ENCODE measurements at places on chromosomes 3 and 15.

DNA sequence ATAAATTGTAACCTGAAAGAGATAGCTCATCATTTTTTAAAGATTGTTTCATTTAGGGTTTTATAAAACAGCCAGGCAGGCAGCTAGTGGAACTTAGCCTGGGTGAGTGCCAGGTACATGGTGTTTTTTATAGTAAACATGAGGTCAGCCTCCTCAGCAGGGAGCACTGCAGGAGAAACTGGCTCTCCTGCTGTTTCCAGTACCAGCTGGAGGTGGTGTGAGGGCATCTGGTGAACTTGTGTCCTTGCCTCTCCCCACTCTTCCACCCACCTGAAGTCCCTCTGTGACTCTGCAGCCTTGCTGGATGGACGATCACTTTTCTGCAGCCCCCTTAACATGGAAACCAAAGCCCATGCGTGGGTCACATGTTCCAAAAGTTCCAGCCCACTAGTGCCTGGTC, 128.4 kb downstream of the FAM174B start:
- DNase-seq, result peak; percentile 35

DNA sequence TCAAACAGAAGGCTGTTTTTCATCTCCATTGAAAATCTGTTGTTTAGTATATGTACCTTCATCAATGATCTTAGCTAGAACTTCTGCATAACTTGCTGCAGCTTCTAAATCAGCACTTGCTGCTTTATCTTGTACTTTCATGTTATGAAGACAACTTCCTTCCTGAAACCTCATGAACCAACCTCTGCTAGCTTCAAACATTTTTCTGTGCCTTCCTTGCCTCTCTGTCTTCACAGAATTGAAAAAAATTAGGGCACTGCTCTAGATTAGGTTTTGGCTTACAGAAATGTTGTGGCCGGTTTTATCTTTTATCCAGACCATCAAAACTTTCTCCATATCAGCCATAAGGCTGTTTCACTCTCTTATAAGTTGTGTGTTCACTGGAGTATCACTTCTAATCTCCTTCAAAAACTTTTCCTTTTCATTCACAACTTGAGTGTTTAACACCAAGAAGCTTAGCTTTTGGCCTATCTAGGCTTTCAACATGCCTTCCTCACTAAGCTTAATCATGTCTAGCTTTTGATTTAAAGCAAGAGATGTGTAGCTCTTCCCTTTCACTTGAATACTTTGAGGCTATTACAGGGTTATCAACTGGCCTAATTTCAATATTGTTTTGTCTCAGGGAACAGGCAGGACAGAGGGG, 78.6 kb downstream of the IGSF11 start:
- no peak for DNase-seq

DNA sequence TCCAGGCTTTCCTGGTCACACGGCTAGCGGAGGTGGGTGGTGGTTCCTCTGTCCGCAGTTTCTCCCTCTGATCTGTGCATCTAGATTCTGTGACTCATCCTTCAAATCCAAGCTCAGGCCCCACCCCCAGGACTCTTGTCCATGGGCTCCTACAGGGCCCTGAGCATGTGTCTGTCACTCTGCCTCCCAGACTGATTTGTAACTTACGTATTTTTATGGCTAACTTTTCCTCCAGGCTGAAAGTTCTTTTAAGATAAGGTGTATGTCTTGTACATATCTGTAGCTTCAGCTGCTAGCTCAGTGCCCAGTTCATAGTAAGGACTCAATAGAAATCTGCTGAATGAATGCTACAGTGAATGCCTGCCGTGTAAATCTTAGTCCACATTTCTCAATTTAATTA, 8.0 kb downstream of the ESYT3 start:
- DNase-seq, result no peak

- DNase-seq, result no peak
Measured at GRCh38 chr3:17398959-17399551, 343.4 kb downstream of the TBC1D5 start.

GRCh38 chr3:113812854-113813253, 25.7 kb upstream of the GRAMD1C start:
- DNase-seq, result no peak

DNA sequence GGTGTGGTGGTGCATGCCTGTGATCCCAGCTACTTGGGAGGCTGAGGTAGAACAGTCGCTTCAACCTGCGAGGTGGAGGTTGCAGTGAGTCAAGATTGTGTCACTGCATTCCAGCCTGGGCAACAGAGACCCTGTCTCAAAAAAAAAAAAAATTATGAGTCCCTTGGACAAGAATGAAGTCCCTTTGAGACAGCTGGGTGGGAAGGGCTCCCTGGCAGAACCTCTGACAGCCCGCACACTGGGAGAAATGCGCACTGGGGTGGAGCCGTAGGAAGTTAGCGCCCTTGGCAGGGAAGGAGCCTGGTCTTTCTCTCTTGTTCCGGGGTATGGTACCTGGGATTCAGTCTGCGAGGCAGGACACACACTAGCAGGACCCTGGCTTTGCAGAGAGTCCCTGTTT, 51.4 kb downstream of the SLC30A4 start:
- no peak for DNase-seq

- DNase-seq, result no peak
Measured at GRCh38 chr3:125605756-125606155, 10.5 kb upstream of the OSBPL11 start.

DNA sequence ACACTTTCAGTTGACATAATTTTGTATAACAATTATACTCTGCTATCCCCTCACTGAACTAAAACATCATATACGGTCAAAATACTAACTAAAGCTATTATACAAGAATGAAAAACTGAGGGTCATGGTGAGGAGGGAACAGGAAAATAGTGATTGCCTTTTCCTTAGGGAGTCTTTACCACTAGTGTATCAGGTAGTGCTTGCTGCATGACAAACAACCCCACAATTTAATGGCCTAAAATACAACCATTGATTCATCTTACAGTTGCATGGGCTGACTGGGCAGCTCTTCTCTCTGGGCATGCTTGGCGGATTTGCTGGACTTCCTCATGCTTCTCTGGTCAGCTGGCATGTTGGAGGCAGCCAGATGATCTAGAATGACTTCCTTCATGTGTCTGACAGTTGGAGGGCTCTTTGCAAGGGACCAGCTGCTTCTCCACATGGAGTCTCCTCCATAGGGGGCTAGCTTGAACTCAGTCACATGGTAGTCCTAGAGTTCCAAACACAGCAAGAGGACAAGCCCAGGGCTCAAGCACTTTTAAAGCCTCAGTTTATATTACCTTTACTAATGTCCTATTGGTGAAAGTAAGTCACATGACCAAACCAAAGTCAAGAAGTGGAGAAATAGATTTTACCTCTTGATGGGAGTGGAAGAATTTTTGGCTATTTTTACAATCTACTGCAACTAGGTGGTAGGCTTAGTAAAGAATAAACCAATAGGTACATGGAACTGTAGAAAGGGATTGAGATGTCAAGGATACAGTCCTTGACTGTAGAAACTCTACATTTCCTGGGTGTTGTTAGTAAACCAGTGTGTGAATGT, 18.8 kb downstream of the THAP10 start:
- no peak for DNase-seq

GRCh38 chr3:67946436-67946835, 292.0 kb upstream of the SUCLG2 start:
- no peak for DNase-seq

- no peak for DNase-seq
Measured at GRCh38 chr3:152373379-152373778, 104.7 kb downstream of the MBNL1 start.

- DNase-seq, result no peak
Measured at GRCh38 chr15:63973212-63974009, 72.9 kb downstream of the DAPK2 start.

- DNase-seq, result no peak
Measured at GRCh38 chr3:2802429-2802828, 307.7 kb downstream of the IL5RA start.

DNA sequence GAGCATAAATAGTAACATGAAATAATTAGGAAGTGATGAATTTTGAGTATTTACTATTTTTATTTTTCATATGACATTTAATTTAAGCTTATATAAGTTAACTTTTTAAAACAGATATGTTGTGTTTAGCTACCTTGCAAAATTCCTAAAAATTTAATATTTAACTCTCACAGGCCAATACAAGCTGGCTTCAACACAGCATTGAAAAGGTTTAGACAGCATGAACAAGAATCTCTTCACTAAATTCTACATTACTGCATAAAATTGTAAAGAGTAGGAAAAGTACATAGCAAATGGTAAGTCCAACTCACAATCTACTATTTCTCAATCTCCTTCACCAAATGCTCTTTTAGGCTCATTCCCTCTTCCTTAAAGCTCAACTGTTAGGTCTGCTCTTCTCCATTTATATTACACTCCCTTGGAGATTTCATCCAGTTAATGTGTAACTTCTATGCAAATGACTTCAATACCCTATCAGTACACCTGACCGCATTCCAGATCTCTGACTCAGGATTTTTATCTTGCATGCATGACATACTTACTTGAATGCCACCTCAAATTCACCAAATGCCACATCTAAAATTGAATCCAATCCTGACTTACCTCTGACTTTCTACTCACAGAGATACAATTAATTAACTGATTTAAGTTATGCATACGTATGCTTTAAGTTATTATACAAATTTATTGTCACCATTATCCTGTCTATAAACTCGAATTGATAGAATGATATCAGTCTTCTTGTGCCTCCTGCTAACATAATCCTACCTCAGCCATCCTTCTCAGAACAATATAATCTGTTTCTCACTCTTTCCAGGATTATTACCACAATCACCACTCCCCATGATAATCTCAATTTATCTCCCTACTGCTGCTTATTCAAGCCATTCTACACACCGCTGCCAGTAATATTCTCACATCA, 127.0 kb downstream of the STAG1 start:
- no peak for DNase-seq

- no peak for DNase-seq
Measured at GRCh38 chr15:92667287-92667904, 11.8 kb upstream of the FAM174B start.

DNA sequence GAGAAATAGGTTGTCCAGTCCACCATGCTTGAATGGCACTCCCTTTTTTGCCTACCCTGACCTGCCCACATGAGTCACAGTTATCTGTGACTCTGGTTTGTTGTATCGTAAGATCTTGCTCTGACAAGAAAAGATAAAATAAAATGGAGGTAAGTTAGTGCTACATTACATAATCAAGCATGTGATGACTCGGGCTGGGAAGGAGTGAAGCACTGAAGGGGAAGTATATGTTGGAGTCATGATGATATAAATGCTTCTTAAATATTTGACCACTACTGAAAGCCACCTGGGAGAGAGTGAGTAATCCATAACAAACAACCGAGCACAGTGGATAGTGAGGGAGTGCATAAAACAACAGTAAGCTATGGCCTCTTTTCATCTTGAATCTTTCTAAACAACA, 124.4 kb downstream of the SHOX2 start:
- no peak for DNase-seq

DNA sequence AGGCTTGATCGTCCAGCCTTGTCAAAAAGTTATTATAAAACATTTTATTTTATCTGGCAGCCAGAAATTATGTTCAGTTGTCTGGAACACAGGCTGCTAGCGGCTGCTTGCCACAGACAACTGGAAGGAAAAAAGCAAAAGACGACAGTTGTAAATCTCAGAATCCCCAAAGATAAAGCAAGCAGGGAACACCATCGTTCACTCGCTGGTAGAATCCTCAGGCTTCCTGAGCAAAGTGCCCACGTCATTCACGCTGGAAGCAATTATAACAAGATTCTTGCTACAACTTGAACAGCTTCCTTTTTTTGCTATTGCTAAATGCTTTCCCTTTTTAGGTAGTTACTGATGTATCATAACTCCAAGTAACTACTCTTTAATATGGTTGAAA, 33.6 kb downstream of the ADAMTS17 start:
- DNase-seq, result no peak

GRCh38 chr15:48781017-48781416, 29.9 kb downstream of the CEP152 start:
- DNase-seq, result no peak

GRCh38 chr3:18334837-18335601, 90.1 kb downstream of the SATB1 start:
- DNase-seq, result no peak

GRCh38 chr3:13045241-13045903, 27.9 kb downstream of the IQSEC1 start:
- no peak for DNase-seq

DNA sequence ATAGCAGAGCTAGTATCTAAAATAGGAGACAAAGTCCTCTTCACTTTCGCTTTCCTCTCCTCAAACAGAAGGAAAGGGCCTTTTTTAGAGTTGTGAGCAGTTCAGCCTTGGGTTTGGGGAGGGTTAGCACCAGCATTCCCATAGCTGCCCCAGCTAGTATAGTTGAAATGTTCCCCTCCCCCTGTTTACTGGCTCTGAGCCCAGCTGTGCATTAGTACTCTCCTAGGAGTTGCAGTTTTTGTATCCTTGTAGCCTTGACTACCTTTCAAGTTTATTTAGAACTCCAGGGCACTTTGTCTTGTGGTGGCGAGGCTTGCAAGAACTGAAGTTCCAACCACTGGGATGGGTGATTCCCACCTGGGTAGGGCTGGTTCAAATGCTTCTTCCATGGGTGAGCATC, 245.1 kb upstream of the NAALADL2 start:
- no peak for DNase-seq

- DNase-seq, result no peak
Measured at GRCh38 chr3:46663591-46664135, 29.8 kb downstream of the ALS2CL start.

- no peak for DNase-seq
Measured at GRCh38 chr15:101479851-101480612, 9.5 kb downstream of the PCSK6 start.

- DNase-seq, result no peak
Measured at GRCh38 chr3:68017069-68017468, 362.7 kb upstream of the SUCLG2 start.

GRCh38 chr15:80940851-80941250, 48.8 kb downstream of the MESD start:
- no peak for DNase-seq

DNA sequence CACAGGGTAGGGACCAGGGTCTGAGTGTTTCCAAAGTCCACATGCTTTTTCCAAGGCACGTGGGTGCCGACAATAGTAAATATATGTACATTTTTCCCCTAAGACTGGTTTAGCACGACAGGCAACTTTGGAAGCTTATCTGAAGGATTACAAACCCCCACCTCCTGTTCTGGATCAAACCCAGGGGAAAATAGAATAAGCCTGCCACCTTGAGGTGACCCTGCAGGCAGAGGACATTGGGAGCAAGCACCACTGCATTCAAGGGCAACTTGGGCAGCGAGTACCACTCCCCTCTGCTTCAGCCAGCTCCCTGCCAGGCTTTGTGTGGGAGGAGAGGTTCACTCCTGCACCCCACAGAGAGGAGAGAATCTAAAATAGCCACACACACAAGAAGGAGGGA, 44.8 kb downstream of the KBTBD12 start:
- DNase-seq, result no peak

DNA sequence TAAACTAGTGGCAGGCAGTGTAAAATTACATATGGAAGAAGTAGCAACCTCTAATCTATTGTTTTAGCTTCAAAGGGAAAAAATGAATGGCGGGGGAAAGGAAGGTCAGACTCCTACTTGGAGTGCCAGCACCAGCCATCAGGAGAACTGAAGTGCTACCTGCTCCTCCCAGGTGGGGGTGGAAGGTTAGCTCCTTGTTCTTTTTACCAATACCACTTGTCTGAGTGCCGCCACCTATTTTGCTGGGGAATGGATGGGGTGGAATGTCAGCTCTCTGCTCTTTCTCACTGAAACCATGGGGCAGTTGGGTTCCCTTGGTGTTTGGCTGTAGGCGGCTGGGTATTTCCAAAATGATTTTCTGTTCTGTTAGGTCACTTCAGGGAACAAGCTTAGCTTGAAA, 428.7 kb upstream of the EPHA3 start:
- no peak for DNase-seq

- no peak for DNase-seq
Measured at GRCh38 chr3:58574106-58574505, 3.1 kb downstream of the FAM107A start.

- DNase-seq, result no peak
Measured at GRCh38 chr3:94217406-94217805, 154.5 kb downstream of the NSUN3 start.
